Pericardium fibroblast (primary cell): ENCODE measurements at places on chromosomes 4 and X. TPM values are rescaled to one million over a fixed set of nuclear protein-coding genes. Genes with fewer than 3 reads are reported as not detected.

OTUD6A gene
- not detected in 2 replicates for total RNA-seq

MAGED2 gene
- 377 and 514 TPM in 2 replicates for total RNA-seq

GRIA3 gene
- under 0.01 and 0.09 TPM in 2 replicates for total RNA-seq

SPATA18 gene
- total RNA-seq: 2.9 and 7.7 TPM in 2 replicates

PITX2 gene
- total RNA-seq: 20.3 and 22.5 TPM in 2 replicates

GYPE gene
- 0.93 and 1.1 TPM in 2 replicates for total RNA-seq

REELD1 gene
- not detected in 2 replicates for total RNA-seq

NXF2B gene
- total RNA-seq: not detected in 2 replicates

SUV39H1 gene
- total RNA-seq: 1.6 and 2.8 TPM in 2 replicates

ABLIM2 gene
- 0.23 and 0.43 TPM in 2 replicates for total RNA-seq

REPS2 gene
- total RNA-seq: 0.94 and 1.9 TPM in 2 replicates

NR0B1 gene
- total RNA-seq: not detected in 2 replicates

NAA15 gene
- total RNA-seq: 16.7 and 22.6 TPM in 2 replicates

CCDC158 gene
- under 0.01 TPM in 2 replicates for total RNA-seq

MAGEC2 gene
- not detected in 2 replicates for total RNA-seq

GPRASP3 gene
- 0.82 and 6.1 TPM in 2 replicates for total RNA-seq

UBQLN2 gene
- total RNA-seq: 17.5 and 18.0 TPM in 2 replicates

GAGE12H gene
- not detected in 2 replicates for total RNA-seq

CD38 gene
- total RNA-seq: not detected in 2 replicates

EREG gene
- under 0.01 and 0.12 TPM in 2 replicates for total RNA-seq

LRIT3 gene
- total RNA-seq: not detected in 2 replicates

UGT2A1 gene
- not detected in 2 replicates for total RNA-seq

ZNF518B gene
- 17.4 and 30.7 TPM in 2 replicates for total RNA-seq

PGAM4 gene
- total RNA-seq: not detected in 2 replicates

DCAF8L2 gene
- total RNA-seq: not detected in 2 replicates

GPR34 gene
- total RNA-seq: not detected in 2 replicates

RBM3 gene
- total RNA-seq: 174 and 295 TPM in 2 replicates

H2BW2 gene
- total RNA-seq: not detected in 2 replicates

PAGE4 gene
- not detected in 2 replicates for total RNA-seq

TMEM271 gene
- not detected in 2 replicates for total RNA-seq

EDNRA gene
- total RNA-seq: 5.8 and 34.5 TPM in 2 replicates

GATB gene
- 11.6 and 12.4 TPM in 2 replicates for total RNA-seq

F11 gene
- total RNA-seq: not detected in 2 replicates

MBNL3 gene
- 3.9 and 44.0 TPM in 2 replicates for total RNA-seq

MID1 gene
- 7.1 and 27.2 TPM in 2 replicates for total RNA-seq

CFP gene
- 0.17 and 0.70 TPM in 2 replicates for total RNA-seq

TRMT2B gene
- total RNA-seq: 3.3 and 6.2 TPM in 2 replicates

VSIG1 gene
- total RNA-seq: 0.43 TPM in 1 of 2 replicates, not detected in the other

BEND4 gene
- not detected in 2 replicates for total RNA-seq

SMIM10 gene
- total RNA-seq: 7.2 and 7.9 TPM in 2 replicates

IL9R gene
- total RNA-seq: not detected in 2 replicates

RENBP gene
- total RNA-seq: 0.12 and 0.94 TPM in 2 replicates

PDLIM3 gene
- 11.3 and 179 TPM in 2 replicates for total RNA-seq

AFAP1 gene
- total RNA-seq: 62.6 and 77.4 TPM in 2 replicates

S100P gene
- total RNA-seq: not detected in 2 replicates

TLR8 gene
- not detected in 2 replicates for total RNA-seq

ATP8A1 gene
- total RNA-seq: 0.70 and 0.85 TPM in 2 replicates

HSFX4 gene
- not detected in 2 replicates for total RNA-seq

PAQR3 gene
- total RNA-seq: 10.5 and 23.2 TPM in 2 replicates

GCNA gene
- total RNA-seq: 1.4 and 4.3 TPM in 2 replicates

ARHGAP6 gene
- total RNA-seq: 25.9 and 29.2 TPM in 2 replicates

NAT8L gene
- 0.23 and 0.26 TPM in 2 replicates for total RNA-seq

PHF8 gene
- 7.9 and 19.2 TPM in 2 replicates for total RNA-seq

TSPAN7 gene
- total RNA-seq: 0.68 TPM in 1 of 2 replicates, not detected in the other

PABPC1L2A gene
- total RNA-seq: not detected in 2 replicates

MTTP gene
- under 0.01 TPM in 1 of 2 replicates, not detected in the other for total RNA-seq

RAB9B gene
- total RNA-seq: 0.23 and 1.1 TPM in 2 replicates

CLIC2 gene
- total RNA-seq: 0.51 and 2.9 TPM in 2 replicates
